ENCODE measurements at places on chromosomes 2 and 18.

GRCh38 chr18:3931013-3931315, 481.0 kb downstream of the TGIF1 start:
- DNase-seq = no peak

DNA sequence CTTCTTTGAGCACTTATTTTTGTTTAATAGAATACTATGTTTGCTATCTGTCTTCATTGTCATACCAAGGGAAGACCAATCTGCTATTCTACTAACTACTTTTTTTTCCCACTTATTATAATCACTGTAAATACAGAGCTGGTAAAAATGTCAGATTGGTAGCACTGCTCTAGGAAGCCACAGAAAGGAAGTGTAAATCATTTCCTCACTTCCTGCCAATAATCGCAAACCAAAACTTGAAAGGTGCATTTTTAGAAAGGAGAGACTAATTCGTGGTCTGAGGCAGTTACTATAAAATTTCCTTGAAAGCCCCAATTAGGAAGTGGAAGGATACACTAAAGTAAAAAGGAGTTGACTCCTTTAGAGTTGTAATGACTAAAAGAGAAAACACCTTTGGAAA, 13.9 kb upstream of the THSD7B start:
- no peak for DNase-seq

GRCh38 chr2:73110168-73111072, 2.3 kb downstream of the RAB11FIP5 start:
- no peak for DNase-seq

DNA sequence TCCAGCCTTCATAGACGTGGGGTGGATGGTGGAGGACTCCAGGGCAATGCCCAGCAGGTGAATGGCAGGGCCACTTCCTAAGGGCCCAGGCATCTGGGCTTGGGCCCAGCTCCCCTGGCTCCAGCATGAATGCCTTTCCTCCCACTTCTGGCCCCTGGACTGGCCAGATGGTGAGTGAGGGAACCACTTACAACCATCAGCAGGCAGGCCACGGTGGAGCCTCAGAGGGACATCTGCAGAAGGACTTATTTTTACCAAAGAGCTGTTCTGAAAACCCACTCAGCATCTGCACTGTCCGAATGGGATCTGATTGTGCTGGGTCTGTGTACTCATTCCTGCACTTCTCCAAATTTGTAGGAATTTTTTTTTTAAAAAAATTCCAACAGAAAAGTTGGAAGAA, 69.6 kb downstream of the SNTG2 start:
- DNase-seq = no peak

- no peak for DNase-seq
Measured at GRCh38 chr2:27033253-27033852, 588 bp downstream of the TMEM214 start.

GRCh38 chr2:37612382-37612781, 59.1 kb downstream of the CDC42EP3 start:
- no peak for DNase-seq

DNA sequence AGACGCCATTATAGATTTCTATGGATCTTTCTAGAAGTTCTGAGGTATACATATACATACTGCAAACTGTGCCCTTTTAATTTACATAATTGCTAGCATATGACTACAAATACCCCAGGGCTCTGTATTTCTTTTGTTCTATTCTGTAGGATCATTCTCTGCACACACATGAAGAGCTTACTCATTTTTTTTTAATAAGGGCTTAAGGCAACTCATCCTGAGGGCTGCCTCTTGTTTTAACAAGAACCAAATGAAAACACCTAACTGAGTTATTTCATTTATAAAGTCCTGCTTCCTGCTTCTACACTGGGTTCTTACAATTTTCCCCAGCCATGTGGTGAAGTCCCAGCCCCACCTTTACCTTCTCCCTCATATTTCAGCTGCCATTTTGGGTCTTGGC, 390.5 kb downstream of the IRS1 start:
- no peak for DNase-seq

DNA sequence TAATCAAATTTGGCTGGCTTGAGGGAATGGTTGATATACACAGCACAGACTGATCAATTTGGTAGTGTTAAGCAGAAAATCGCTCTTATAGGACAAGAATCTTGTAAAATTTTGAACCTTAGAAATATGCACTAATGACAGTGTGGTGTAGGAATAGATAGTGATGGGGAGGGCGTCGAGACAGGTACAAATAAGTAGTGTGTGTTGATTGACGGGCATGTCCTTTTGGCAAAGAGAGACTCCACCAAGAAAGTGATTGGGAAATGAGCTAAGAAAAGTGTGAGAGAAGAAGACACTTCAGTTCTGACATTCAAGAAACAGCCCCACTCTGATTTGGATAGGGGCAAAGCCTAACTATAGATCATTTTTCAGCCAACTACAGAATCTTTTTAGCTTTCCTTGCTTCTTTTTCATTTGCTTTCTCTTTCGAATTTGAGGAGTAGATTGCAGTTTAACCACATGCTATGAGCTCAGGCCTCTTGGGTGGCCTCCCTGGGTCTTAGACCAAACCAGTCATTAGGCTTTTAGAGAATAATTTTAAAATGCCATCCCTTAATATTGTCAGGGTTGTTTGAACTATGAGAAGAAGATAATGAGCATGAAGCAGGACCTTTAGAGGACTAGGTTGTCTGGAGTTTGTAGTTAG, 127.1 kb downstream of the CERS6 start:
- DNase-seq = no peak

DNA sequence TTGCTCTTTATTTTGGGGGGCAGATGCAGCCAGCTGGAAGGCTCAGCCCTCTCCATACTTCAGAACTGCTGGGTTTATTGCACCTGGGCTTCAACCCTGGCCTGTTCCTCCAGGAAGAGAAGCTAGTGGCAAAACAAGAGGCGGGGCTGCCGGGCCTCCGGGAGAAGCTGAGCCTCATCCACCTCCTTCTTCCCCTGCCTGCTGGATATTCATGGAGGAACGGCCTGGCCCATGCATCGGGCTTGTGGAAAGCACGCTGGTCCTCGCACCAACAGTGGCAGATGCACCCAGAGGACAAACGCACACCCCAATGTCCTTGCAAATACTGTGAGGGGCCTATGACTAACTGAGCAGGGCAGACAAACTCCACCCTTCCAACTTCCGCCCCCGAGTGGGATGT, 30.6 kb downstream of the FAM178B start:
- no peak for DNase-seq

DNA sequence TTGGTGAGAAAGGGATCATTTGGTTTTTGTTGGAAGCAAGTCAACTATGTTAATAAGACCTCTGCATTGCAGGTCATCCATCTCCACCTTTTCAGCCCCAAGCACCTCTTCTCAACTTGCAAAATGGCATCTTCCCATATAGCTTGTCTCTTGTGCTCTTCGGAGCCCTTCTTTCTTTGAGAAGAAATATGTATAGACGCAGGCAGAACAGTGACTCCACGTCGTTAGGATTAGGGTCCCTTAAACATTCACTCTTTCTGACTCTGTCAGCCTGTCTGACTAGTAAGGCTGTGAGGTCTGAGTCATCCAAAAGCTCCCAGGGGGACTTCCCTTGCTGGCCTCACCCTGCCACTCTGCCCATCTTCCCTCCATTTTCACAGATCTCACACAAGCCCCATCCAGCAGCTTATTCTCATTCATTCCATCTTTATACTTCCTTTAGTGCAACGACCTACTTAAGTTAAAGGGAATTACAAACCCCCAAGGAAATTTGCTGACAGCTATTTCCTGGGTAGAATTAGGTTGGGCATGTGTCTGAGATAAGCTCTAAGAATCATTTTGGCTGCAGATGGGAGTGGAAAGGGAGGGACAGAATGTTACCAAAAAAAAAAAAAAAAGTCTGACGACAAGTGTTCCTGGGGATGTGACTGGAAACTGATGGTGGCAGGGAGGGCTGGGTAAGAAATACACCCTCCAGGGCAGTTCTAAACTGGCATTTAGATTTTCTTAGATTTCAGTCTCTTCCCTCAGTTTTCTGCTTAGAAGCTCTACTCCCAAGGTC, 37.7 kb upstream of the MEX3C start:
- DNase-seq = peak; percentile 32

DNA sequence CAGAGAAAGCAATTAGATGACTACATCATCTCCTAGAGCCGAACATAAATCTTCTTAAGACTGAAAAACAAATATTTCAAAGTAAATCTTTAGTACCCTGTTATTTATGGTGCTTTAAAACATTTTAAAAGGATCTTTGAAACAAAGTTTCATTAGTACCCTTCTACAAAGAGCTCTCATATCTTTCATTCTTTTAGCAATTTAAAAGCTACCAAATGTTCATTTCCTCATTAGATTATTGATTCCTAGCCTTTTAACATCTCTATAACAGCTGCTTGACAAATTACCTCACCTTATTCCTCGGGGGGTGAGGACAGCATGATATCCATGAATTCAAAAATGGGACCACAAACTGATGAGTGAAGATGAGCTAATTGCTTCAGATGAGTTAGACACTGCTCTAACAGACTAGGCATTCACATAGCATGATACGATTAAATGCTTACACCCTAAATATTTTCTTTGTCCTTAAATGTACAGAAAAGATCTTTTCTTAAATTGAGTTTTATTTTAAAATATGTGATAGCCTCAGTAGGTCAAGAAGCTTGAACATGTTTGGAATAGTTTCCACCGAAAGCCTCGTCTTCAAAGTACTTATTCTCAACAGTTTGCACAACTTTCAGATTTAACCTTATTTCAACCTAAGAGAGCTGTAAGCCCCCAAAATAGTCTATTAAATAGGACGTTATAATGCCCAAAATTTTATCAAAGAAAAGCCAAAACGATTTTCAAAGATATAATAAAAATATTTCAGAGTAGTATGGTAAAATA, 2.1 kb downstream of the ATAD2B start:
- DNase-seq = no peak

DNA sequence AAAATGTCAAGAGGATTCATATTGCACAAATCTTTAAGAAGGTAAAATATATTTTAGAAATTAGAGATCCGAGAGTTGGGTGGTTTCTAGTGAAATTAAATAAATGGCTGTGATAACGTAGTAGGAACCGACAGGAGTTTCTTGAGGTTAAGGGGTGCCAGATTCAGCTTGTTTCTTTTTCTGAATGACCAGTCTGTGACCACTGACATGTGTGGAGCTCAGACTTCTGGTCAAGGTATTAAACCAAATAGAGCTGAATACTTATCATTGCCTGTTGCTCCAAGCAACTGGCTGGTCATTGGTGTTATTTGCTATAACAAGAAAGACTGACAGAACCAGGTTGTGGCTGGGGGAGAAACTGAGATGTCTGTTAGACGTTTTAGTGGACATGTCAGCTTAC, 408.2 kb upstream of the HS6ST1 start:
- DNase-seq = no peak

GRCh38 chr2:9653485-9654271, 22.9 kb upstream of the YWHAQ start:
- no peak for DNase-seq

- DNase-seq = no peak
Measured at GRCh38 chr2:70098032-70098431, 10.8 kb downstream of the PCBP1 start.

GRCh38 chr2:213317929-213318328, 33.7 kb downstream of the SPAG16 start:
- no peak for DNase-seq

DNA sequence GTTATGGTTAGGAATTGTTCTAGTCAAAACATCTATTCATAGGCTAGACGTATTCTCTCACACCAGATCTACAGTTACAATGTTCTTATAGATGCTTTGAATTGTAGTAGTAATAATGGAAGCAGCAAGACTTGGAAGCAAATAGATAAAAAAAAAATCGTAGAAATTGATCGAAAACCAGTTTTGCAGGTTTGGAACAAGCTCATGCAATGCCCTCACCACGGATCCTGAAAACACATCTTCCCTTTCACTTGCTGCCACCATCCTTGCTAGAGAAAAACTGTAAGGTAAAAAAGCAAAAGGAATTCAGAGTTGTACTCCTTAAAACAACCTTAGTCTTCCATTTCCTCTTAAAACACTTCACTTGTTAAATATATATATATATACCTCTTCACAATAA, 4.4 kb downstream of the SULT1C4 start:
- DNase-seq = no peak

DNA sequence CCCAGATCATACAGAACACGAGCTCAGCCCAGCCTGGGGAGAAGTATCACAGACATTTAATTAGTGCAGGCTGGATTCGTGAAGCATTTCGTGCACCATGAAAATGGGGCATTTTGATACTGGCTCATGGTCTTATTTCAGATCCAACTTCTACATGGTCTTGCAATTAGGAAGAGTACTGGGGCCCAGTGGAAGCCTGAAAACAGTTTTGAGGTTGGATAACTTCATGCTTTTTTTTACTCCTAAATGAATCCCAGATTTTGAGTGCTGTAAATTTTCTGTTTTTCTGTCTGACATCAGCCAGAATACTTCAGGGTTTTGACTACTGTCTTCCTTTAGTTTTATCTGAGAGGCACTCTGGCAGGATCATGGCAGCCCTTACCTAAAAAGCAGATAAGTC, 160.1 kb downstream of the GFPT1 start:
- DNase-seq = no peak

- no peak for DNase-seq
Measured at GRCh38 chr2:70613521-70613920, 59.9 kb upstream of the TGFA start.

- DNase-seq = no peak
Measured at GRCh38 chr2:106137731-106138521, 56.2 kb downstream of the UXS1 start.

GRCh38 chr2:238100049-238100820, at the start of gene ESPNL:
TSS of gene ESPNL (plus strand) at chr2:238100340. CDS start at chr2:238100420, 80 bp downstream.
- peak; percentile 8 for DNase-seq

DNA sequence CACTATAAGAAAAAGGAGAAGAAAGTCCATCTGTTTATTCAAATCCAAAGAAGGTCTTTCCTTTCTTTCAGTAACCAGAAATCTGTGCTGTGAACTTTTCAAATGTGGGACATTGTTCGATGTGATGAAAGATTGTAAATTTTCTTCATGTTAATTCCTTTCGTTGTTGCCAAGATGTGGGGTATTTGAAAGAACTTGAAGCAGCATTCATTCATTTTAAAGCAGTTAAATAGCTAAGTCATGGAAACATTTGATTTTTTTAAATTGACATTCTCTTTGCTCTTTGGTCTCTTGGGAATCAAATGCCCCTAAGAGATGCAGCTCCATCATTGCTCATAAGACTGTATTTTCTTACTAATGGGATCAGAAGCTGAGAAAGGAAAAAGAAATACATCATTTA, 93.7 kb upstream of the EHBP1 start:
- no peak for DNase-seq

DNA sequence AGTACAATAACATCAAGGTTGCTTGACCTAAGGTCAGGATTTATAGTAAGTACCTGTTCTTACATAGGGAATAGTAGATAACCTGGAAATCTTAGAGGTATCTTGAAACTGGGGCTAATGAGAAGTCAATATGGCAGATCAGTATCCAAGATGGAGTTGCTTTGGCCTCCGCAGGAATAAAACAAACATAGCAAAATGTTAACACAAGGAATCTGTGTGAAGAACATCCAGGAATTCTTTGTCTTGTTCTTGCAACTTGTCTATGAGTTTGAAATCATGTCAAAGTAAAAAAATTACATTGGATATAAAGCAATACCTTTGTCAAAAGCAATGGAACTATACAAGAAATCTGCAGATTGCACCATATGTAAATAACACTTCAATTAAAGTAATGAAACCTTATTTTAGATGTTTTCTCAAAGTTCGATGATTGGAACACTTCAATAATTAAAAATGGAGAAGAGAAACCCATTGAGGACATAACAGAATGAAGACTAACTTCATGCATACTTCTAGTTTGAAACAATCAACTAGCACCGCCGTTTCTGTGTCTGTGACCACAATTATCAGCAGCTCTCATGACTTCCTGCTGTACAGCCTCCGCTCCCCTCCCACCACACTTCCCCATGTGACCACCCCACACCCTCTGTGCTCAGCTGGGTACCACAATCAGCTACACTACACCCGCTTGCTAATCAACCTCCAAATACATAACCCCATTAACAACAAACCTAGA, 27.6 kb downstream of the C2orf76 start:
- peak; percentile 4 for DNase-seq
